IPS-NIHi11 (cell line): ENCODE measurements at places on chromosomes 16 and 17.
A peak's percentile ranks its signal among the peaks of the same experiment; 100 is the strongest.

DNA sequence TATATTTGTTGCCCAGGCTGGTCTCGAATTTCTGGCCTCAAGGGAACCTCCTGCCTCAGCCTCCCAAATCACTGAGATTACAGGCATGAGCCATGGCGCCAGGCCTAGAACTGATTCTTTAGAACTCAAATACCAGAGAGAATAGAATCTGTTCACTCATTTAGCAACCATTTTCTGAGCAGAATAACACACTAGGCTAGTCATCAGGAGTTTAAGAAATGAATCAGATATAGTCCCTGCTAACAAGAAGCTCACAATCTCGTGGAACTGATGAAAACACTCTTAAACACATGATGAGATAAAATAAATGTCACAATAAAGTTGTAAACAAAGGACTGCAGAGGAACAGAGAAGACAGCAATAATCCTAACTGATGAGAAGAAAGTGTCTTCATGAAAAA, 55.8 kb upstream of the ADCY9 start:
- DNase-seq = no peak

DNA sequence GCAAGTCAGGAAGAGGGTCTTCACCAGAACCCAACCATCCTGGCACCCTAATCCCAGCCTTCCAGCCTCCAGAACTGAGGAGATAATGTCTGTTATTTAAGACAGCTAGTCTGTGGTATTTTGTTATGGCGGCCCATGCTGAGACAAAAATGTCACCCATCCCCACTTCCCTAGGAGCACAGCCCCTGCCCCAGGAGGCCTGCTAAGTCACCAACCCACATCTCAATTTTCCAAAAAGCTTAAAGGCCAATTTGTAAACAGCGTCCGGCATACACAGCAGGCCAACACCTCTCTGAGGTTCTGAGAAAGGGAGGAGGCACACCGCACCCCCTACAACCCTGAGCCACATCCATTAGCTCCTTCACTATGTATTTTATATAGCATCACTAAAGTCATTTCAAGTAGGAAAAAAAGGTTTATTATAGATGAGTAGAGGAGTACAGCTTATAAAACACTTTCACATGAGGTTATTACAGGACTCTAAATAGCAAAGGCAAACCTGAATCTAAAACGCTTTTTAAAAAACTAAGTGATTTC, 6.9 kb downstream of the TMEM170A start:
- DNase-seq = no peak

DNA sequence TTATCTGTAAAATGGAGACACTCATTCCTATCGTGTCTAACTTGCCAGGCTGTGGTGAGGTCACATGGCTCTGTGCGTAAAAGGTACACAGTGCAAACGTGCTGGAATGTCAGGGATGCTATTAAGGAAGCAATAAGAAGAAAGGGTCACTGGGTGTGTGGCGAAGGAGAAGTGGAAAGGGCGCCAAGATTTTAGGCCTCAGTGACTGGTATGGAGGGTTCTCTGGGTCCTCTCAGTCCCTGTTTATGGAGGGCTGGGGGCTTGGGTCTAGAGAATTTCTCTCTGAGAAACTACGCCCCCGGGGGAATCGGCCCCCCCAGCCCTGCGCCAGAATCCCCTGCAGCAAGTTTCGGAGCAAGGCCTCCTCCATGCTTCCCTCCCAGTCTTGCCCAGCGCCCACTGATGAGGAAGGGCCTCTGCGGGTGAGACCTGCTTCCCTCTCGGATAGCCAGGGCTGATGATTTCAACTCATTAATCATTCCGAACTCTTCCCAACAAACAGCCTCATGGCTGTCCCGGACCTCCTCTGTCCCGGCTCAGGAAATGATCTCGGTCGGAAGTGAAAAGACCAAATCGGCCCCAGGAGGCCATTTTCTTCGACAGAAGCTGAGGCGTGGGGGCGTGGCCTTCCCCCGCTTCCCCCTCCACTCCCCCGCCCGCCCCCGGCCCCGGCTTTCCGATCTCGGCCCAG, 1.2 kb upstream of the HEXIM1 start:
- DNase-seq = peak; percentile 57

DNA sequence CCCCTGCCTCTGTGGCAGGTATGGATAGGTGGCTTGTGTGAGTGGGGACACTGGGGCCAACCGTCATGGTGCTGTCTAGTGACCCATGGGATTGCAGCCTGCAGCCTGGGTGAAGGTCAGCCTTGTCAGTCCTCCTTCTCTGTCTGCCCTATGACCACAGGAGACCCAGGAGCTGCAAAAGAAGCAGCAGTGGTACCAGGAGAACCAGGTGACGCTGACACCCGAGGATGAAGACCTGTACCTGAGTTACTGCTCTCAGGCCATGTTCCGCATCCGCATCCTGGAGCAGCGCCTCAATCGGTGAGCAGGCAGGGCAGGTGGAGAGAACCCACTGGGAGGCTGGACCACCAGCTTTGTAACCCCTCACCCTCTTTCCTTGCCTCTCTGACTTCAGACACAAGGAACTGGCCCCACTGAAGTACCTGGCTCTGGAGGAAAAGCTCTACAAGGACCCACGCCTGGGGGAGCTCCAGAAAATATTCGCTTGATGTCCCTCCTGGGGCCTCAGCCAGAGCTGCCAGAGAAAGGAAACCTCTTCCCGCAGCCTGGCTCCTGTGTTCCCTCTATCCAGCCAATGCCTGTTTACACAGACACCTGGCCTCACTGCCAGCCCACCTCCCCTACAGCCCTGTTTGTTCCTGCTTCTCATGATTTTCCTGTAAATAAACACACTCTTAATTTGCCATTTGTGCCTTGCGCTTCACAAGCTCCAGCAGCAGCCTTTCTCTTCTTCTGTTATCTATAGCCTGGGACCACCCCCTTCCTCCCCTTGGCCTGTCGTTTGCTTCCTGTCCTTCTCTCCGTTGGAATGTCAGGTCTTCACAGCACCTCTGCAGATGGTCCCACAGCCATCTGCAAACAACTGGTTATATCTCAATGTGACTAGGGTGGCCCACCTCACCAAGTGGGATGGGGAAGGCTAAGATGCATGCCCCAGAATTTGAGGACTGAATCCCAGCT, 4.5 kb upstream of the KATNB1 start:
- no peak for DNase-seq

GRCh38 chr17:6666557-6666956, 15.0 kb downstream of the C17orf100 start:
- no peak for DNase-seq

DNA sequence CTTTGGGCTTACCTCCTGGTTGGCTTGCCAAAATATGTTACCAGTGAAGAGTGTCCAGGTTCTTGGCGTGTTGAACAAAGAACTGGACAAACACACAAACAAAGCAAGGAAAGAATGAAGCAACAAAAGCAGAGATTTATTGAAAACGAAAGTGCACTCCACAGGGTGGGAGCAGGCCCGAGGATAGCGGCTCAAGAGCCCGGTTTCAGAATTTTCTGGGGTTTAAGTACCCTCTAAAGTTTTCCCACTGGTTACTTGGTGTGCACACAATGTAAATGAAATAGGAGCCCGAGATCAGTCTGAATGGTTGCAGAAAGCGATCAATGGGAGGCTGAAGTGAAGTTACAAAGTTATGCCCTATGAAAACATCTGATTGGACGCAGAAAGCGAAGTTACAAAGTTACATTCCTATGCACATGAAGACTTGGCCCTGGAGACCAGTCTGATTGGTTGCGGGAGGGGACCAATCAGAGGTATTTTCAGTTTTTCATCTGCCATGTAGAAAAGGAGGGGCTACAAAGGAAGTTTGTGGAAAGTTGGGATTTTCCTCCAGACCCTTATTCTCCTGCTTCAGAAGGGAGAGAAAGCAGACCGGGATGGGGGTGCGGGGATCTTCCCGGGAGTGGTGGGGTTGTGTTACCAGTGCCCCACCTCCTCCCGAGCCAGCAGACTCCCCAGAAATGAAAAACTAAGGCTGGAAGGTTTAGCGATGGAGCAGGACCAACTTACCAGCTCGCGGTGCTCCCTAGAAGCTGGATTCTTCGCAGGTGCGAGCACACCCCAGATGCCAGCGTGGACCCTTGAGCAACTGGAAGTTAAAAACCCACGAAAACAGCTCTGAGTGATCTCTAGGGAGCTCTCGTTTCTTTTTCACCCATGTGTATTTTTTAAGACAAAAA, at the start of gene SLFN12:
Gene SLFN12 (minus strand): TSS at position 325 of the 899 bp plus-strand sequence. CDS start 9,472 bp downstream, outside the sequence.
- DNase-seq = peak; percentile 17

DNA sequence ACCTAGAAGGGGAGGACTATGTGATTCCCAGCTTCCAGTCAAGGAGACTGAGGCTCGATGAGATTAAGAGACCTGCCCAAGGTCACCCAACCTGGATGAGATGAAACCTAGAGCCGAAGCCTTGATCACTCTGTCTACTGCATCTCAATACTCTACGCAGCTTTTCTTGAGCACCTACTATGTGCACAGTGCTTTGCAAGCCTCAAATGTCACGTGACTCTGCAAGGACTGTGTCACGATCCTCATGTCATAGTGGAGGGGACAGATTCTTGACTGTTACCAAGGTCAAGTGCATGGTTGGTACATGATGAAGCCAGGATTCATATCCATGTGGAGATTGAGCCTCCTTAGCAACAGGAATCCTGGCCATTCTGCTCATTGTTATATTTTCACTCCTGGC, 14.7 kb downstream of the BCO1 start:
- no peak for DNase-seq

- DNase-seq = peak; percentile 65
Observed at GRCh38 chr16:85613604-85614337, 649 bp downstream of the GSE1 start.

DNA sequence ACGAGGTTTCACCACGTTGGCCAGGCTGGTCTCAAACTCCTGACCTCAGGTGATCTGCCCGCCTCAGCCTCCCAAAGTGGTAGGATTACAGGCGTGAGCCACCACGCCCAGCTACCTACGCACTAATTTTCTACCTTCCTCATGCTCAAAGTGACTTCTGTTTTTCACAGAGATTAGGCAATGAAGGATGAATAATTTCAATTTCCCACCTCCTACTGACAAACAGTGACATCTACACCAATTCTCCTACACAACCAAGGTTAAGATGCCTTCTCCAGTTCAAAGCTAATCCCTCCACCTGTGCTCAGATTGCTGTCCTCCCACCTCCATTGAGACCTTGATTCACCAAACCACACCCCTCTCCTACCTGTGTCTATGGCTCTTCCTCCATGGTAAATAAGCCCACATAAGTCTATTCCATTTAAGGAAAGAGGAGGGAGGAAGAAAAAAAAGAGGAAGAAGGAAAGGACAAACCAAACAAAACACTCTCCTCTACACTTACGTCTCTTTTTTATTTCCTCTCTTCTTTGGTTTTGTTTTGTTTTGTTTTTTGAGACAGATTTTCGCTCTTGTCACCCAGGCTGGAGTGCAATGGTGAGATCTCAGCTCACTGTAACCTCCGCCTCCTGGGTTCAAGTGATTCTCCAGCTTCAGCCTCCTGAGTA, 5.5 kb upstream of the MED11 start:
- no peak for DNase-seq

DNA sequence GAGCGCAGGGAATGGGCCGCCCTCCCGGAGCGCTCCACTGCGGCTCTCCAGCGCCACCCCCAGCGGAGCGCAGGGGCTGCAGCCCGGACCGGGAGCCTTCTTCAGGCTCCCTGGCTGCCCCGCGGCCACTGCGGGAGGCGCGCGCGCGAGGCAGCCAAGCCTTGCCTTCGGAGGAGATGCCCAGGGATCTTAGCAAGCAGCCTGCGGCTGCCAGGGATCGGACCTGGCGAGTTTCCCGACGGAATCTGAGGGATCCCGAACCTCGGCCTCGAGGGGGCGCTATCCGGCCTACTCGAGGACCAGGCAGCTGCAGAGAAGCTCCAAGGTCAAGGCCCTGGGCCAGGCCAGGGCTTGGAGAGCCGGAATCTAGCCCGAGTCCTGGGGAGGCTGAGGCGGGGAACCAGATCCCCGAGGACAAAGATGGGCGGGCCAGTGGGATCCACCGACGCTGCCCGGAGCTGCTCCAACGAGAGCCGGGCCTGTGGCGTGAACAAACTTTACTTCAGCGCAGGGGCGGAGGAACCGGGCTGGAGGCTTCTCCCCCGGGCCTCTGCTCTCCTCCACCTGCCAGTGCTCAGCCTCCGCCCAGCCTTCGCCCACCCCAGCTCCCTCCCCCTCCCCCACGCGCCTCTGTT, at the start of gene IRX6:
Gene IRX6 (plus strand): TSS at position 567 of the 635 bp plus-strand sequence. CDS start 889 bp downstream, outside the sequence.
- peak; percentile 74 for DNase-seq

DNA sequence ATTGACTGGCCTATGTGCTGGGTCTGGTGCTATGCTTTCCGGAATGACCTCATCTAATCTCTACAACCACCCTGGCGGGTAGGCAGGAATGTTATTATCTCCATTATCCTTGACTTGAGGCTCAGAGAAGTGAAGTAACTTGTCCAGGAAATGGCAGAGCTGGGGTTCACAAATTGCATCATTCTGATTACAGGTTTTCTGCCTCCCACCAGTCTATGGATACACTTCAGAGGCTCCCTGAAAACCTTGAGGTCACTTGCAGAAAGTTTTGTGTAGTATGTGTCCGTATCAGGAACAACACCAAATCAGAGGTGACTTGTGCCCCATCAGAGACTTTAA, 19.1 kb downstream of the NOD2 start:
- DNase-seq = no peak

DNA sequence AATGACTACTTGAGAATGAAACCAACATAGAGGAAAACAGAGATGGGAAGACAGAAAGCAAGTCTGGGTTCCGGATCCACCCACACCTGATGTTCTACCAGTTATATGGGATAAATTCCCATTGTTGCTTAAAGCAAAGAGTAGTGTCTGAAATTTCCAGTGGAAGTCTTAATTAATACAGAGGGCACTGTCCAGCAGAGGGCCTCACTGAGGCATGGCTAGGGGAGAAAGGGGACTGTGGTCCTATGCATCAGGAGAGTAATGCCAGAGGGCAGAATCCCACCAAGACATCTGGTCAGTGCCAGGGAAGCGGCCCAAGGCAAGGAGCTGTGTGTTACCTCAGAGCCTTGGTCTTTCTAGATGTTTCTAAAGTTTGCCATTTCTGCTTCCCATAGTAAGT, 7.5 kb upstream of the UMOD start:
- peak; percentile 59 for DNase-seq

GRCh38 chr17:35559495-35560210, 966 bp downstream of the SLFN14 start:
- no peak for DNase-seq

- no peak for DNase-seq
Observed at GRCh38 chr16:81716478-81717225, 62.4 kb upstream of the PLCG2 start.

DNA sequence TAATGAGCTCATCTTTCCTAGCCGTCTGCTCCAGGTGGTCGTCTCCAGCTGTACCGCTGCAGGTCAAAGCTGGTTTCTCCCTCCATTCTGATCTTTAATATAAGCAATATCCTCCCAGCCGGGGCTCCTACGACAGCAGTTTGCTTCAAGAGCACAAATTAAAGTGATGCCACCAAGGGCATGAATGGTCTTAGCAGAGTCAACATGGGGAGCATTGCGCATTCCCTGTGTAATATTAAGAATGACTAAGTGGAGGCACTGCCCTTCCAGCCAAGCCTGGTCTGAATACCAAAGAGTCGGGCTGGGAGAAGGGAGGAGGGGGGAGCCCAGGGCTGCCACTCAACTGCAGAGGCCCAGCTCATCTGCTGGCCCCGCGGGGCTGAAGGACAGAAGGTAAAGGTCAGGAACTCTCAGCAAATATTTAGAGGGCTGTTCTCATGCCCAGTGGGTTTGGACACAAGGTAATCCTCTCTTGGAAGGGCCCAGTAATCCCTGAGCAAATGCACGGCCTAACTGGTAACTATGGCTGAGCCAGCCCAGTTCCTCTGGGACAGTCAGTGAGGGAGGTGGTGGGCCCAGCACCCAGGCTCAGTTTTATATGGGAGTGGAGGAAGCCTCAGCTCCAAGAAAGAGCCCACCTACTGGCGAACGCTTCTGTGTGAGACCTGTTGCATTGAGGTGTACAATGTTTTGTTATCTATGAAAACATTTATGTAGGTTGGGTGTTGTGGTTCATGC, 121.2 kb downstream of the IRX3 start:
- DNase-seq = no peak
